ENCODE measurements at places on chromosomes 3 and 15.

- no peak for DNase-seq
These were observed 144.1 kb downstream of the RORA start for GRCh38 chr15:61084944-61085367.

DNA sequence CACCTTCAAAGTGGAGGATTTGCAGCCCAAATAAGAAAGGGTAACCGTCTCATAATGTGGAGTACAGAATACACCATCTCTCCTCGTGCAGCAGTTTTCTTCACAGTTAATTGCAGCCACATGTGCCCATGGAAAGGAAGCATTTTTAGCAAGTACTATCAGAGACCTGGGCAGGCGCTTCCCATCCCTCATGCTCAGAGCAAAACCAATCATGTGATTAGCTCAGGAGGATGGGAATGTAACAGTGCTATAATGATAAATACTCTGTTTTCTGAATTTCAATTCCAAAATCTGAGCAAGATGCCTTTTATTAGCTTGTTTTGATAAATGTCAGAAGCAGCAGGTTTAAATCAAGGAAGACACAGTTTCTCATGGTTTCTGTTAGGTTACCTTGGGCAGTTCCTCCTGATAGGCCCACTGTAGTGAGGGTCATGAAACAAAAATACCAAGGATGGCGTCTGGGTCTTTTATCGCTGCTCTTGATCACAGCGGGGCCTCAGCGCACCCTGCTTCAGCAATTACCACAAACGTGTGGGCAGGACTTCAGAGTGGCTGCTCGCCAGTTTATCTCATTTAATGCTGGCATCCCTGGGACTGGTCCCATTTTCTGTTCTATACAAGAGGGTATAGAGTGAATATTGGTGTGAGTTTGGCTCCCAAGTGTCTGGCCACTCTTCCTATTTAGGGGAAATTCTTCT, 92.6 kb upstream of the VGLL4 start:
- no peak for DNase-seq

DNA sequence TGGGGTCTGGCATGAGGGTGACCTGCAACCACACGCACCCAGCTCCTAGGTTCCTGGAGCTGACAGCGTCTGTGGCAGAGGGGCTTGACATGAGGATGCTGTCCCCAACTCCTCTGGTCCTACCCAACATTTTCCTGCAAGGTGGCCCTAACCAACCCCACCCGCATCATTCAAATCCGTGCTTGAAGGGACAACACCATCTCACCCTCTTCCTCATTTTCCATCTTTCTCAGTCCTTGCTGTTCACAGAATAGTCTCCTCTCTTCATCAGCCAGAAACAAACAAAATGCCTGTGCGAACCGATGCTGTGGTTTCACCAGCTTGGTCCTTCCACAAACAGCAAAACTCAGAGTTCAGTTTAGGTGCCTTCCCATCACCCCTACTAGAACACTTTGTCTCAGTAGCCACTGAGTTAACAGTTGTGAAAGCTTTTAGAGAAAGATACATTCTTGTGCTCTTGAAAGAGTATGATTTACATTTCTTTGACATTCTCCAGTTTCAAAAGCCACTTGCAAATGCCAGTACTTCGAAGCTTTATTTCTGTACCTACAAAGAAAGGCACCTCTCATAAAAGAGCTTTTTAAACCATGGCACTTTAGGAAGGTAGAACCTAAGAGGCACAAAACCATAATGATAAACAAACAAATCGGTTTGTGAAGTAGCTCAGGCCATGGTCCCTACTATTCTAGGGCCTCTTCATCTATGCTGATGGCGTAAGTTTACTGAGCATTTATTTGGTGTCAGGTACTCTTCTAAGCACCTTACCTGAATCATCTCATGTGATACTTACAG, 360.1 kb downstream of the SHQ1 start:
- no peak for DNase-seq

DNA sequence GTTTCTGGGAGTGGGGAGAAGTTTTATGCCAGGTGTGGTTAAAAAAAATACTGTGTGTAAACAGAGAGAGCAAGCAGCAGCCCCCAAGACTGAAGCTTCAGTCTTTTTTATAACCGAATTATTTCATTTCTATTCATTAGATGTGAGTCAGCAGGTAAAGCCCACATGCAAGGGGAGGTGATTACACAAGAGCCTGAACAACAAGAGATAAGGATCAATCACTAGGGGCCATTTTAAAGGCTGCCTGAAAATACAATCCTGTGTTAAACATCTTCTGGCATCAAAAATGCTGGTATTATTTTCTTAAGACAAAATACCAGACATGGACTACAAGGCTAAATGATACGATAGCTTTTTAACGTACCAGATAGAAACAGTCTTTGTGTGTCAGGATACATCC, 217.3 kb downstream of the SUCLG2 start:
- DNase-seq, result no peak

DNA sequence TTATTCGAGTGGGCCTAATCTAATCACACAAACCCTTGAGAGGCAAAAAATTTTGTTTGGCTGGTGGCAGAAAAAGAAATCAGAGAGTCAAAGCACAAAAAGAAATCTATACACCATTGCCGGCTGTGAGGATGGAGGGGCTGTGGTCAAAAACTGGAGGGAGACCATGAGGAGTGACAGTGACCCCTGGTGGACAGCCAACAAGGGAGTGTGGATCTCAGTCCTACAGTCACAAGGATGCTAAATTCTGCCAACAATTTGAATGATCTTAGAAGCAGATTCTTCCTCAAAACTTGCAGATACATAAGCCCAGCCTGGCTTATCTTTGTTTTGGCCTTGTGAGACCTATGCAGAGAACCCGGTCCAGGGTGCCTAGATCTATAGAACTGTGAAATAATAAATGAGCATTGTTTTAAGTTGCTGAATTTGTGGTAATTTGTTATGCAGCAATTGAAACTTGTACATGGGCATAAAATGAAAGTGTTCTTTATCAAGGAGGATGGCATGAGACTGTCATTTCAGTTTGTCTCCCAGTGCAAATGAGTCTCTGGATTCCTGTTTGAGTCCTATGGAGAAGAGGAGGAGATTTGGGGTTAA, 103.0 kb upstream of the ARHGEF26 start:
- peak; percentile 1 for DNase-seq

DNA sequence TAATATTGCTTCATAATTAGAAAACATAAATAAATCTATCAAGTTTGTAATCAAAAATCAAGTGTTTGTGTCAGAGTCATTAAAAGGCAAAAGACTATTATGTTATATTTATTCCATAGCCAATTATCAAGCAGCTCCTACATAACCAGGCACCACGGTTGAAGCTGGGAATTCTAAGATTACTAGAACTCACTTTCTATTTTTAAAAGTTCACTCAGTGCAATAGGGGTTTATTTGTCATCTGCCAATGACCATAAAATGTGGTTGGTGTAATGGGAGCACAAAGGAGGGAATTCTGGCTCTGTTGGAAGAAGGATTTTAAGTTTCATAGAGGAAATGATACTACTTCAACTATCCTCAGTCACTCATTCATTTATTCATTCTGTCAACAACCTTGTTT, 57.7 kb downstream of the TRIM69 start:
- no peak for DNase-seq
